Left renal pelvis (tissue), 4 donors: ENCODE measurements at places on chromosomes 6 and 20. TPM values are rescaled to one million over a fixed set of nuclear protein-coding genes. Genes with fewer than 3 reads are reported as not detected.

The DDO gene
- 1.1 TPM for polyA plus RNA-seq

The TRERF1 gene
- polyA plus RNA-seq: 18.6 TPM

The GPR63 gene
- 3.2 TPM for polyA plus RNA-seq

The SPATS1 gene
- not detected for polyA plus RNA-seq
